ENCODE measurements at places on chromosomes 11 and 22.

- DNase-seq: no peak
Measured at GRCh38 chr11:60866911-60867870, at the start of gene ZP1. Gene ZP1 (plus strand): TSS chr11:60867542. CDS start chr11:60867562, 20 bp downstream.

GRCh38 chr11:90274362-90274761 is 51.5 kb upstream of the CHORDC1 start:
- no peak for DNase-seq

GRCh38 chr11:10376061-10376460 is 71.2 kb downstream of the ADM start:
- DNase-seq: no peak

- DNase-seq: no peak
Measured at GRCh38 chr11:68370211-68371111, 58.1 kb downstream of the LRP5 start.

DNA sequence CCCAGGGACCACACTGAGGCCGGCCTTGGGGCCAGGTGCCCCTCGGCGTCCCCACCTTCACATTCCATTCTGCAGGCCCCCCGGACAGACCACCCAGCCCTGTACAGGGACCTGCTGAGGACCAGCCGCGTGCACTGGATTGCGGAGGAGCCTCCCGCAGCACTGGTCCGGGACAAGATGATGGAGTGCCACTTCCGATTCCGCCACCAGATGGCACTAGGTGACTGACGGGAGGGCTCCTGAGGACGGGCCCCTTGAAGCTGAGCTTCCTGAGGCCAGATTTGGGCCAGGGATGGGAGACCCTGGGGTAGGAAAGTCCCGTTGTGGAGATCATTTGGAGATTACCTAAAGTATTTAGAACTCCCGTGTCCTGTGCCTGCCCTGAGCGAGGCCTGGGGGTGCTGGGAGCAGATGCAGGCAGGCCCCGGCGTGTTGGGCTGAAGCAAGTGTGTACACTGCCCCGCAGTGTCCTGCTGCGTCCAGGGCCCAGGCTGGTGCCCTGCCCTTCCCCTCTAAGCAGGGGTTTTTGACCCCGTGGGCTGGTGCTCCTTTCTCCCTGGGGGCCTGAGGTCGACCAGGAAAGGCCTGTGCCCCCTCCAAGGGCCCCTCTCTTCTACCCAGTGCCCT is 20.0 kb downstream of the TRMU start:
- DNase-seq: peak; percentile 47

- no peak for DNase-seq
Measured at GRCh38 chr11:39674024-39674423, 1785.4 kb downstream of the LRRC4C start.

- no peak for DNase-seq
Measured at GRCh38 chr11:78656984-78657383, 82.3 kb upstream of the NARS2 start.

Data from stimulated activated CD8-positive, alpha-beta memory T cell treated with anti-CD3 and anti-CD28 coated beads, Interleukin-2, amount 100 ng/mL, for 1 hour (primary cell).